ENCODE measurements at places on chromosomes 2 and 18.

GRCh38 chr2:65165558-65165957 is 35.7 kb upstream of the RAB1A start:
- DNase-seq = no peak

DNA sequence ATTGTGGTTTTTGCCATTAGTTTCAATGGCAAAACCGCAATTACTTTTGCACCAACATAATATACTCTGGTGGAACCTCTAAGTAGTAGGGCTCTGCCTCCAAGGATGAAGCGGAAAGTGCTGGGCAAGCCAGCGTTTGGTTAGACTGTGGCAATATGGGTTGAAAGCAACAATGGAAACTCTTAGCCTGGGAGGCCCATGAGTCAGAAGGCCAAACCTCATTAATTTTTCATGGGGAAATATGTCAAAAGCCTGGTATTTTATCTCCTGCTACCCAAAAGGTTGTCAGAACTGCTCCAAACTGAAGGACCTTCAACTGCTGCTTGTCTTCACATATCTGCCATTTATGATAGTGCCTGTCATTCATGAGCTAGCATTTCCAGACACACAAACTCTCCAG is 179.1 kb upstream of the CYP26B1 start:
- no peak for DNase-seq

DNA sequence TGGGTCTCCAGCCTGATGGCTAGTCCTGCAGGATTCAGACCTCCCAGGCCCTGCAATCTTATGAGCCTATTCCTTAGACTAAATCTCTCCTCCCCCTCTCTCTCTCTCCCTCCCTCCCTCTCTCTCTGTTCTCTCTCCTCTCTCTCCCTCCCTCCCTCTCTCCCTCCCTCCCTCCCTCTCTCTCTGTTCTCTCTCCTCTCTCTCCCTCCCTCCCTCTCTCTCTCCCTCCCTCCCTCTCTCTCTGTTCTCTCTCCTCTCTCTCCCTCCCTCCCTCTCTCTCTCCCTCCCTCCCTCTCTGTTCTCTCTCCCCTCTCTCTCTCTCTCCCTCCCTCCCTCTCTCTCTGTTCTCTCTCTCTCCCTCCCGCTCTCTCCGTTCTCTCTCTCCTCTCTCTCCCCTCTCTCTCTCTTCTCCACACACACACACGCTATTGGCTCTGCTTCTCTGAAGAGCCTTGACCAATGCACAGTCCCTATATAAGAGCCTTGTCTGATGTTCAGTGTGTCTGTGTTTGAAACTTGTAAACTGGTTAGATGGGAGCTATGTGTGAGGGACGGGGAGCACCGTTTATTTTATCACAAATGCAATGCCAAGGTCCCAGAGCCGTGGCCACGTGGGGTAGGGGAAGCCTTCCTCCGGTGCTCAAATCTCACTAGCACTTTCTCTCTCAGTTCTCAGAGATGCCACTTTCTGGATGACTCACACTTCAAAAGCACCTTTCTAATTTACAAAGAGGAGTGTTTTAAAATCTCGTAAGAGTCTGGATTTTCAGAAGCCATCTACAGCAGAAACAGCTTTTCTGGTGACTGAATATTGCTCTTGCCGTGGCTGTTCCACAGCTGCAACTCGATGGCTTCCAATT is 9.4 kb upstream of the PRLH start:
- no peak for DNase-seq

DNA sequence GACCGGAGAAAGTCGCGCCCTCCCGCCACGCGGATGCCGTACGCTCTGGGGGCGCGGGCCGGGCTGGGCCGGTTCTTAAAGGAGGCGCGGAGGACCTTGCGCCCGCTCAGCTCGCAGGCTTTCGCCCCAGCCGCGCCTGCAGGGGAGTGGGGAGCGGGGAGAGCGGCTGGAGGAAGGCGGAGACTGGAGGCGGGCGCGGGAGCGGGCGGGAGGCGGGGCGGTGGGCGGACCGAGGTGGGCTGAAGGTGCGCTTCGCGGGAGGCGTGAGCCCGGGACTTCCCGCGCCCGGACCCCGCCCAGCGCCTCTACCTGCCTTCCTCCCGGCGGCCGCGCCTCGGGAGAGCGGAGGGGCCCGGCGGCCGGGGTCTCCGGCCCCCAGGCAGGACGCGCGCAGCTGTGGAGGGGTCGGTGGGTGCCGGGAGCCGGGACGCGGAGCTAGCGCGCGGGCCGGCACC is at the start of gene ADRA2B:
ADRA2B (minus strand) TSS at position 148 of the 455 bp plus-strand sequence. CDS start 422 bp downstream, outside the sequence.
- no peak for DNase-seq

DNA sequence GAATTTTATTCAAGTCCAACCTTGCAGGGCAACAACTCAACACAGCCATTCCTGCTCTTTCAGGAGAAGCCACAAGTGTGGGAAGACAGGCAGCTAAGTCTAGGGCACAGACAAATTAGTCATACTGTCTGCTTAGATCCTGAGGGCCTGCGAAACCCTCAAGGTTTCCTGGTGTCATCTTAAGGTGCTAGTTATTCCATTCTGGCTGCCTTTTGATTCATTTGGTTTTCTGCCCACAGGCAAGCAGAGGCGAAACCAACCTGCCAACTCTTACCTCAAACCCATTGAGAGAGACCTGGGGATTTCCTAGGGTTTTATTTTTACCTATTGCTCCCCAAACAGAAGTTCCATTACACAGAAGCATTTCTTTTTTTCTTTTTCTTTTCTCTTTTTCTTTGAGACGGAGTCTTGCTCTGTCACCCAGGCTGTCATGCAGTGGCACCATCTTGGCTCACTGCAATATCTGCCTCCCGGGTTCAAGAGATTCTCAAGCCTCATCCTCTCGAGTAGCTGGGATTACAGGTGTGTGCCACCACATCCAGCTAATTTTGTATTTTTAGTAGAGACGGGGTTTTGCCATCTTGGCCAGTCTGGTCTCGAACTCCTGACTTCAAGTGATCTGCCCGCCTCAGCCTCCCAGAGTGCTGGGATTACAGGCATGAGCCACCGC is 23.7 kb upstream of the SCYGR1 start:
- no peak for DNase-seq

GRCh38 chr2:43877782-43878464 is 39.2 kb downstream of the ABCG8 start:
- no peak for DNase-seq

- no peak for DNase-seq
These were observed 114.3 kb downstream of the ARHGEF4 start for GRCh38 chr2:130951018-130951417.

- DNase-seq = no peak
These were observed 30.7 kb downstream of the INPP5D start for GRCh38 chr2:233090879-233091278.

DNA sequence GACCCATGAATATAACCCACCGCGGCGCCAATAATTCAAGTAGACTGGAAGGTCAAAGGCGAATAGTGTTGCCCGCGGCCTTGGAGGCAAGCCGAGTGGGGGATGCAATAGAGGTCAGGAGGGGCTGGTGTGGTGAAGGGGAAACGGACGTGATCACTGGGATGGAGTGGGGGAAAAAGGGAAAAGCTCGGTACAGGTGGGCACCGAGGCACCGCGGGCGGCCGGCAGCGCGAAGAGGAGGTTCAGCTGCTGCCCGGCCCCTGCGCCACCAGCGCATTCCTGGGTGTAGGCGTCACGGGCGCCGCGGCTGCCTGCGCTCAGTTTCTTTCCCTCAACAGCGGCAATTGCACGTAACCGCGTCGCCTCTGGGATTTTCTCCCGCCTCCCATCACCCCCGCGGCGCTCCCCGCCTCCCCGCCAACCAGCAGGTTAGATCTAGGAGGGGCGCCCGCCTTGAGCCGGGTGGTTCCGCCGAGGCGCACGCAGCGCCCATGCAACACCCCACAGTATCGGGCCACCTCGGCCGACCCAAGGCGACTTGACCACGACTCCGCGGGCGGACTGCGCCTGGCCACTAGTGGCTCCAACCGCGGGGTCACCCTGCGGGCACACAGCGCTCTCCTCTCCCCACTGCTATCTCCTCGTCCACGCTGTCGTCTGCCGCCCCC is 1.5 kb downstream of the RND3 start:
- DNase-seq = peak; percentile 48

- no peak for DNase-seq
These were observed 11.8 kb downstream of the SYT4 start for GRCh38 chr18:43265465-43265864.

DNA sequence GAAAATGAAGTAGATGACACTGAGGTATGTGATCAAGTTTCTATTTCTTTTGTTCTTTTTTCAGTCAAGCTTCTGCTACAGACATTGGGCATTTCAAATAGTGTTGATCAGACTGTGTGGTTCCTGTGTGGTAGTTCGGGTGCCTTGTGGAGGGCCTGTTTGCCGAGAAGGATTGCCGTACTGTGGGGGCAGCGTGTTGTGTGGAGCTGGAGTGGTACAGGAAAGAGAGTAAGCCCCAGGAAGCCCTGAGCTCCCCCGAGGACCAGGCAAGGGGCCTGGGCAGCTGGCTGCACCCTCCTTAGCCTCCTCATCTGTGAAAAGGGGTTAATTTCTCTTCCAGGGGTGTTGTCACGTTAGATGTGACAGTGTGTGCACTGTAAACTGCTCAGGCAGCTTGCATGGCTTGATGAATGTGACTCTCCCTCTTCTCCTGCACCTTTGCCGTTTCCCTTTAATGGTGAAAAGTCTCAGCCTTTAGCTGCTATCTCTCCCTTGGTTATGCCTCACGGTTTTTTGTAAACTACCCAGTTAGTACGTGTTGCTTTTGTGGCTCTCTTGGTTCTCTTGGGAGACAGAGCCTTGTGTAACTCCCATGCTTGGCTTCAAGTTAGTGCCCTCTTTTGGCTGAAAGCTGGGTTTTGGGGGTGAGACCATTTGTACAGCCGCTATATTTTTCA is 19.5 kb downstream of the C2orf74 start:
- no peak for DNase-seq

- DNase-seq = no peak
These were observed 11.7 kb upstream of the SEMA4C start for GRCh38 chr2:96881349-96882195.

DNA sequence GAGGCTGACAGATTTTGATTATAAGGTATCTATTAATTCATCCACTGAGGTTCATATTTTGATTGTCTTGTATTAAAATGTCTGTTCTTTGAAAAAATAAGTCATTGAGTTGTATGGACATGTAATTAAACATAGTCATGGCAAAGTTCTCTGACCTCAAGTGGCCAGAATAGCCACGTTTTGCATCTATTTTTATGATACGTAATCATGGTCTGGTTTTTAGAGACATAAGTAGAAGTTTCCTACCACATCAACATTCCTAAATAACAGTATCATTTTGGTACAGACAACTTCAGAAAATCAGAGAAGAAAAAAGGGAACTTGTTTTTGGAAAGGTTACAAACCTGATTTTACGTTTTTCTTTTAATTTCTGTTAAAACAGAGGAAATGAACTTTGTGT is 47.6 kb downstream of the COL5A2 start:
- DNase-seq = no peak

GRCh38 chr2:74703373-74703772 is 49.3 kb downstream of the SEMA4F start:
- no peak for DNase-seq

Data from amygdala (tissue), 56 donors.